ENCODE measurements at places on chromosomes 2 and 18. TPM values are rescaled to one million over a fixed set of nuclear protein-coding genes. Genes with fewer than 3 reads are reported as not detected.

GRP gene
- not detected for total RNA-seq

CCDC85A gene
- 1.5 TPM for total RNA-seq

SCN9A gene
- 0.46 TPM for total RNA-seq

ELP2 gene
- total RNA-seq = 49.7 TPM

DNA sequence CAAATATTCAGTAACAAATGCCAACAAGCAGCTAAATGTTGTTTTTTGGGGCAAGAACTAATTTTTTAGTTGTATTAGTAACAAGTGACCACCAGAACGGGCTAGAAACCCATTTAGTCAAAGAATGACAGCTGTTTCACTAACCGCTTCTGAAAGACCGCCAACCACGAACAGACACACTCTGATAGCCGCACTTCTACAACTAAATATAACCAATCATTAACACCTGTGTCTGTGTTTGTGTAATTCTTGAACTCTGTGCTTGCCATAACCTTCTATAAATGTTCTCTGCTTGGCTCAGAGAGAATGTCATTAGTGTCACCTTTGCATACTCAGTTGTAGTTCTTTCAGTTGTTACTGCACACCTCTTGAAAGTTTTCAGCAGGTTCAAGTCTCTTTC, 526.3 kb upstream of the LRRTM1 start:
- DNase-seq = no peak
- H3K4me1 ChIP-seq = no peaks in the 10 kb centered on the region
- H3K36me3 ChIP-seq = no peaks in the 10 kb centered on the region
- H3K27me3 ChIP-seq = no peaks in the 10 kb centered on the region

DNA sequence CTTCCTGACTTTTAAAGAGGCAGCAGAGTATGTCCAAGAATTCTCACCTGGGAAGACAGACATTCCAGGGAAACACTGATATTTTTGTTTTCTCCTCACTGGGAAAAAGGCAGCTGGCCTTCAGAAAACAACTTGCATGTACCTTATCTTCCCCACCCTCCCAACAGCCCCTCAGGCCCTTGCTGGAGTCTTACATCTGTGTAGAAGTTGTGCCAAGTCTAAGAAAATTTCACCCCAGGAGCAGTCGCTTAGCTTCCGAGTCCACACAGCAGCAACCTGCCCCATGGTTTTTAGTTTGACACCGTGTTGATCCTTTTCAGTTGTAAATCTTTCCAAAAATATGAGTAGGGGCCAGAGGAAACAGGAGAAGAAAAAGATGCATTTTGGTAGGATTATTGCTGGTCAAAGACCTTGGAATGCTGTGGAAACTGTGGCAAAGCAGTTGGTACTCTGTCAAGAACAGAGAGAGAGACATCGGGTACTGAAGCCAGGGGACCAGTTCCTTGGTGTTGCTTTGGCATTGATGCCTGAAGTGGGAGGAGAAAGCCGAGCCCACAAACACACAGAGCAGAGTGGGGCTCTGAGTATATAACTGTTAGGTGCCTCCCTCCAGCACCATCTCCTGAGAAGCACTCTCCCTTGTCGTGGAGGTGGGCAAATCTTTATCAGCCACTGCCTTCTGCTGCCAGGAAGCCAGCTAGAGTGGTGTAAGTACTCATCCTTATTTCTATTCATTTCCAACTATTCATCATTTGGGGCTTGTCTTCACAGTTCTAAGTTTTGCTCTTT, at the start of gene SLC14A1:
TSS of gene SLC14A1 (plus strand) at position 615 of the 789 bp plus-strand sequence. CDS start 6,140 bp downstream, outside the sequence.
- H3K27ac ChIP-seq = peak within 1 kb of the TSS; percentile 40
- H3K36me3 ChIP-seq = no peaks in the 10 kb centered on the region
- peak within 1 kb of the TSS; percentile 7 for H3K4me3 ChIP-seq

DNA sequence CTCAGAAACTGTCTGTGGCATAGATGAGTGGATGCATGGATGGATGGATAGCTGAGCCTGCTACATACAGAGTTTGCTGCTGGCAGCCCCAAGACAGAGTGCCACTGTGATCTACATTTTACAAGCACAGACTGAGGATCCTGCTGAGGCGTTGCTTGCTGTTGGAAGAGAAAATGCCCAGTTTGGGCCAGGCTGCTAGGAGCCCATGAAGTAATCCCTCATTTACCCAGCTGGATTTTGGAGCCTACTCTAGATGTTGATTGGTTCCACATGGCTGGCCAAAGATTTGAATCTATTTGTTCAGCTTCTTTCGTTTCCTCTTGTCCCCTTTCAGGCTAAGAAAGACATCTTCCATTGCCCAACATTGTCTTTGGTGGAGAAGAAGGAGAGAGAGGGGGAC, 261.3 kb downstream of the CLIP4 start:
- H3K4me1 ChIP-seq = no peaks in the 10 kb centered on the region
- no peak overlapping the region for H3K4me3 ChIP-seq
- DNase-seq = no peak

- no peak overlapping the region for H3K4me3 ChIP-seq
- H3K36me3 ChIP-seq = no peaks in the 10 kb centered on the region
- no peaks in the 10 kb centered on the region for H3K27me3 ChIP-seq
- no peak overlapping the region for H3K27ac ChIP-seq
These were observed 59.6 kb downstream of the GATA6 start for GRCh38 chr18:22228976-22229375.

- no peak overlapping the region for H3K27ac ChIP-seq
- H3K4me3 ChIP-seq = no peak overlapping the region
- H3K4me1 ChIP-seq = peaks cover 16% of the 10 kb centered on the region
These were observed 49.0 kb downstream of the SETBP1 start for GRCh38 chr18:44729631-44730101.

DNA sequence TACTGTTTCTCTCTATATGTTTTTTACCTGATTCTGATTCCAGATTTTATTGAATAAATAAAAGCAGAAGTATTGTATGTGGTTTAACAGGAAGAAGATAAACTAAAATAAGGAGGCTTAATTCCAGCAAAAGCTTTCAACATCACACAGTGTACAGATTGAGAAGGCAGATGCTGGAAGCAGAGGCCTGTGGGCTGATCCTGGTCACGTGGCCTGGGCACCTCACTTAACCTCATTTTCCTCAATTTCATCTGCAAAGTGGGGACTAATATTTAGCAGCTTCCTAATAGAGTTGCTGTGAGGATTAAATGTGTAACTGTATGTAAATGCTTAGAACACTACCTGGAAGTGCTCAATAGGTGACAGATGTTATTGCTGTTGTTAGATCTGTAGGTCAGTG, 58.0 kb downstream of the CDCA7 start:
- H3K4me1 ChIP-seq = no peaks in the 10 kb centered on the region
- H3K27ac ChIP-seq = no peak overlapping the region
- DNase-seq = no peak
- no peaks in the 10 kb centered on the region for H3K36me3 ChIP-seq
- H3K27me3 ChIP-seq = no peaks in the 10 kb centered on the region

DNA sequence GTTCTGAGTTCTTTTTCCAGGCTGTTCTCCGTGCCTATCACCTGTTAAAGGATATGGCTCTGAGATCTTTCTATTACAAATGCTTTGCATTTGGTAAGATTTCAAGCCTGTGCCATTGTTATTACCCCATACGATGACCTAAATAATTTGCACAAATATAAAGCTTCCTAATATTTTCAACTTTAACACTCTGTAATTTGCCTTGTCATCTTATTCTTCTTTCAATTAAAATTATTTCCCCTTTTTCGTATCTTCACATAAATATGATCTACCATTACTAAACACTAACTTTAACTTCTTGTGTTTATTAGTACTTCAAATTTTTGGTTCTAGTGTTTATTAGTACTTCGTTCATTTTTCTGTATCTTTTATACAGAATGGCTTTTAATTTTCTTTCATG, 3.2 kb upstream of the MSL3B start:
- H3K27ac ChIP-seq = no peak overlapping the region
- no peaks in the 10 kb centered on the region for H3K4me1 ChIP-seq
- no peaks in the 10 kb centered on the region for H3K27me3 ChIP-seq
- no peaks in the 10 kb centered on the region for H3K36me3 ChIP-seq
- DNase-seq = no peak

DNA sequence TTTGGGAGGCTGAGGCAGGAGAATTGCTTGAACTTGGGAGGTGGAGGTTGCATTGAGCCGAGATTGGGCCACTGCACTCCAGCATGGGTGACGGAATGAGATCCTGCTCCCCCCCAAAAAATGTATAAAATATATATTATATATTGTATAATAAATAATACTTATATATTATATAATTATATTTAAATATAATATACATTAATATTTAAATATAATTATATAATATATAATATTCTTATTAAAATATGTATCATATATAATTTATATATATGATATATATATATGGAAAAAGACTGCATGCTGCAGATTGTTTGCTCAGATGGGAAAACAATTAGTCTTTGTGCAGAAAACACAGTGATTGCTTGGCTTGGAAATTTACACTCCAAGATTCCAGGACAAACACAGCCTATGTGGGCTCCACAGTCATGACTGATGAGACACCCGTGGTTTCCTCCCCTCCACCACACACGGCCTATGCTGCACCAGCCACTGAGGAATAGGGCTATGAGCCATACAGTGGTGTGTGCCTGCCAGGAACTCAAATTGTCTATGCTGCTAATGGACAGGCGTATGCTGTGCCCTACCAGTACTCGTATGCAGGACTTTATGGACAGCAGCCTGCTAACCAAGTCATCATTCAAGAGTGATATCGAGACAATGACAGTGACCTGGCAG, 30.0 kb downstream of the PMAIP1 start:
- H3K4me1 ChIP-seq = no peaks in the 10 kb centered on the region
- no peak overlapping the region for H3K27ac ChIP-seq
- H3K27me3 ChIP-seq = no peaks in the 10 kb centered on the region
- DNase-seq = no peak
- H3K4me3 ChIP-seq = no peak overlapping the region
- H3K36me3 ChIP-seq = no peaks in the 10 kb centered on the region

DNA sequence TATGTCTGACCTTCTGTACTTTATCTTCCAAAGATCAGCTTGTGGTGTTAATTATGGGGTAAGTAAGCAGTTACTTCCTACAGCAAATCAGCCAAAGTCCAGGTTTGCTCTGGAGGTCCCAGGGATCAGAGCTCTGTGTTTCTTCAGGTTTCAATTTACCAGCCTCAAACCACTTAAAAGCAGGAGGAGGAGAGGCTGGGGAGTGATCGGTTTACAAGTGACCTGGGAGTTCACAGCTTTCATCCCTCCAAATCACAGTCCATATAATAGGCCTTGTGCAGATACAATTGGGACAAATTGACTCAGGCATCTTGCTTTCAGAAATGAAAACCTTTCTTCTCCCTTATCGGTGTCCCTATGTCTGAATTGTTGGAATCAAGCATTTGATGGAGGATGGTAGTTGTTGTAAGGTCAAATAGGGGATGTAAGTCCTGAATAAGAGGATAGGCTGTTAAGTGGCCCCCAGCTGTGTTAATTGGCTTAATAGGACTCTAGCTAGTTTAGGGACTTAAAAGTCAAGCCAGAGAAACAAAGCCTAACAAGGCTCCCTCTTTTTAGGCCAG, 188.0 kb upstream of the NT5C1B start:
- no peaks in the 10 kb centered on the region for H3K4me1 ChIP-seq
- no peak overlapping the region for H3K4me3 ChIP-seq
- H3K27me3 ChIP-seq = no peaks in the 10 kb centered on the region
- H3K36me3 ChIP-seq = no peaks in the 10 kb centered on the region
- DNase-seq = no peak

DNA sequence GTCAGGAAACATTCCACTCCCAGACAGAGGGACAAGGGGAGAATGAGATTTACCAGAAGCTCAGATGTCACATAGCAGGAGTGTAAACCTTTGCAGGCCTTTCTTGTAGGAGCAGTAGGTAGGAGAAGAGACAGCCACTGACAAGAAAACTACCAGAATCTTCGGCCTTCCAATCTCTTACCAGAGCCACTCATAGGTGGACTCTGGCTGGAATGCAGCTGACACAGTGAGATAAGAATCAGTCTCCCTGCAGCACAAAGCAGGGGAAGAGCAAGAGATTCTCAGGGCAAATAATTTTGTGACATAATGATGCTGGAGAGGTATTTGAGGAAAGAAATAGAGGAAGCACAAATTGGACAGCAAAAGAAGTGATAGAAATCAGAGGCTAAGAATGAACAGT, 1534.5 kb downstream of the DPP10 start:
- no peaks in the 10 kb centered on the region for H3K4me1 ChIP-seq
- H3K36me3 ChIP-seq = no peaks in the 10 kb centered on the region
- H3K4me3 ChIP-seq = no peak overlapping the region
- no peak overlapping the region for H3K27ac ChIP-seq

DNA sequence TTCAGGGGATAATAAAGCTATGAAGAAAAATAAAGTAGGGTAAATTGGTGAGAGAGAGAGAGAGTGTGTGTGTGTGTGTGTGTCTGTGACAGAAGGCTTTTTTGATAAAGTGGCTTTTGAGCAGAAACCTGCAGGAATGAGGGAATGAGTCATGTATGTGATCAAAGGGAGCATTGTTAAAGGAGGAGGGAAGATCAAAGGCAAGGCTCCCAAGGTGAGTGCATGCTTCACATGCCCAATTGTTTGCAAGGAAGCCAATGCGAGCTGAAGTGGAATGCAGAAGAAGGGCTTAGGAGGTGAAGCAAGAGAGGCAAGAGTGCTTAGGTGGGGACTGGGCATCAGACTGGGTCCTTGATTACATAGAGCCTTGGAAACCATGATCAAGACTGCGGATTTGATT, 96.8 kb downstream of the DNAH6 start:
- H3K4me3 ChIP-seq = no peak overlapping the region
- H3K4me1 ChIP-seq = no peaks in the 10 kb centered on the region
- no peak for DNase-seq
- H3K36me3 ChIP-seq = no peaks in the 10 kb centered on the region
- no peak overlapping the region for H3K27ac ChIP-seq

- H3K4me3 ChIP-seq = no peak overlapping the region
- no peaks in the 10 kb centered on the region for H3K27me3 ChIP-seq
- DNase-seq = no peak
- no peaks in the 10 kb centered on the region for H3K36me3 ChIP-seq
These were observed 52.8 kb upstream of the CABYR start for GRCh38 chr18:24086082-24086481.

DNA sequence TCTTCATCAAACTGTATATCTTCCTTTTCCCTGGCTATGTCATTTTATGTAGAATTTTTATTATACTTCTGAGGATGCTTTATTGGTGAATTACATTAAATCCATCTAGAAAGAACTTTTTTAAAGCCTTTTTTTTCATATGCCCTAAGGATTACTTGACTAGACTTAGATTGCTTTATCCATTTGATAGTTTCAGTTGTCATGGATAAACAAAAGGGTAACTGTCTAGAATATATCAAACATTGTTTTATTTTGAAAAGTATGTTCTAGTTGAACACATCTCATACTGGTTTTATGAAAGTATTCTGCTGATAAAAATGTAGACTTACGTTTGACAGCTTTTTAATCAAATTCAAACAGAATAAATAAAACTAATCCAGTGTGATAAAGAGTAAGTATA, 639.8 kb downstream of the ARHGAP15 start:
- H3K27ac ChIP-seq = no peak overlapping the region
- DNase-seq = no peak
- H3K4me3 ChIP-seq = no peak overlapping the region
- no peaks in the 10 kb centered on the region for H3K36me3 ChIP-seq
